SK-N-MC (cell line): ENCODE measurements at places on chromosomes 5 and 9.

GRCh38 chr9:114114364-114114763 lies 15.3 kb upstream of the KIF12 start:
- no peak for DNase-seq

- no peak for DNase-seq
These were observed 29.7 kb upstream of the RNU6ATAC start for GRCh38 chr9:134193912-134194535.

DNA sequence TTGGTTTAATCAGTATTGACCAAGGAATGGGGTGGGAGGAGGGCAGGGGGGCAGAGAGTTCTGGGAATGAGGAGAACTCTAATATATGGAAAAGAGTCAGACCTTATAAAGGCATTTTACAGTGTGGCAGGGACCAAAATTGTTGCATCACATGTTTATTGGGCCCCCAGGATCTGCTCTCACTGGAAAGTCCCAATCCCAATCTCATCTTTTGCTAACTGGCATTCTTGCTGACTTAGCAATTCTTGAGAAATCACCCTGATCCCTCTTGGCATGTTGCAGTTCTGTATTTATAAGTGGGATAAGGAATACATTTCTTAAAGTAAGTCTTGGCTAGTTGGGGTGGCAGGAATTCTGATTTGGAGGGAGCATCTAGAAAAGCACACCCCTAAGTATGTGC lies 104.4 kb upstream of the CXCL14 start:
- no peak for DNase-seq

DNA sequence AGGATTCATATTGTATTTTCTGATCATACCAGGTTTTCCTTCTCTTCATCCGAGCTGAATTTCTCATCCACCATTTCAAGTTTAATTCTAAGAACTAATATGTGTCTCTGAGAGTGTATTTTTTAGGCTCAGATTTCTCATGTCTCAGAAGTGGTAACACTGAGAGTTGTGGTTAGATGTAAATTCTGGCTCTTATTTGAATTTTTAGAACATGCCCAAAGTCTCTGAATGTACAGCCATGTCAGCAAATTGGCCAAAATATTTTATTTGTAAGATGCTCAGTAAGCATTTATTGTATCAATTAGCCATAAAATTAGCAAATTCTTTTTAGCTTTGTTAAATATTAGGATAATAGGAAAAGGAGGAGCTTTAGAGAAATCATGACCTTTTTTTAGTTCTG lies 16.6 kb downstream of the SV2C start:
- no peak for DNase-seq

DNA sequence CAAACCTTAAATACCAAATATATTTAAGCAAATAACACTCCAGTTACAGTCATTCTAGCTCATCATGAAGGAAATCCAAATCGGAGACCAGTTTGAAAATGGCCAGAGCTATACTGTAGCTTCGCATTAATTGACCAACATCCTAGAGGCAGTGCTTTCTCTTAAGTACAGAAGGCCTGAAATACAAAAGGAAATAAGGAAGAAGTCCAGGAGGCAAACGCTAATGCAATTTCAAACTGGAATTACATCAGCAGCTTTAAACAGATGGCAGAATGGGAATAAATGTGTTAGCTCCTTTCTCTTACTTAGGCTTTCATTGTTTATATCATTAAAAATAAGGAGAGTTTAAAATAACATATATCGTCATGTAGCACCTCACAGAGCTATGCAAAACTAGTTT lies 197.0 kb downstream of the SEC61B start:
- peak; percentile 28 for DNase-seq

GRCh38 chr9:19404283-19405075 lies 4.3 kb upstream of the ACER2 start:
- no peak for DNase-seq

- DNase-seq, result no peak
These were observed at the start of gene FOXB2 for GRCh38 chr9:77019236-77019925. Gene FOXB2 (plus strand): TSS chr9:77019655. CDS start chr9:77019655, 0 bp downstream.

DNA sequence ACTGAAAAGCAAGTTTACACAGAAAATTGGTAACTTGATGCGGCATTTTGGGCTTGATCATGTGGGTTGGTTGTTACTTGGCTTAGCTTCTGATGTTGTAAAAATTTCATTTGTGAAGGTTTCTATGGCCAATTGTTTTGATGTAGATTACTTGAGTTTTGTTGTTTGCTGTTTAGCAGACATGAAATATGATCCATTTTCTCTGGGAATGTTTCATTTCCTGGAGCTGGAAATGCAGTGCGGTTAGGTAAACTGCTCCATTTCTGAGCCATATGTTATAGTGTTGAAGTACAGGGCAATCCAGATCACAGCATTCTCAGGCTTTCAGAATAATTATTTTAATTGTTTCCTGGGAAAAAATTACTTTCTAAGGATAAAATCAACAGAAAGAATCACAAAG lies 396.9 kb downstream of the ENC1 start:
- no peak for DNase-seq

DNA sequence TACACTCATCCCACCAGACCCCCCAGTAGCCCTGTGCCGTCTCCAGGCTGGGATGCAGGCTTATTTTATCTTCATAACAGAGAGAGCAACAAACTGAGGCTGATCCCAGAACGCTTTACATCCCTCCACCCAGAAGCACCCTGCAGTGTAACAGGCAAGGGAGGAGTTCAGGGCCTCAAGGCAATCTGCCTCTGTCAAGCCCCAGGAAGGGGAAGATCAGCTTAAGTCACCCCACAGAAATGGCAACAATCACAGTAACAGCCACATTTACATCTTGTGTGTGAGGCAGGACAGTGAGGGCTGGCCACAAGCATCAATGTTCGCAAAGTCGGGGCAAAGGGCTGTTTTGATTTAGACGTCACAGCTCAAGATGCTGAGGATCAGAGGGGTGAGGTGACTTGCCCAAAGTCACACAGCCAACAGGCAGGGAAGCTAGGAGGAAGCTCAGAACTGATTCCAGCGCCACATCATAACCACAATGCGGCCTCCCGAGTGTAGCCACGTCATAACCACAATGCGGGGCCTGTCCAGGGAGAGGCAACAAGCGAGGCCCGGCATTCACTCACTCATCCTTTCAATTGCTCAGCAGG lies 14.4 kb downstream of the STK10 start:
- no peak for DNase-seq

DNA sequence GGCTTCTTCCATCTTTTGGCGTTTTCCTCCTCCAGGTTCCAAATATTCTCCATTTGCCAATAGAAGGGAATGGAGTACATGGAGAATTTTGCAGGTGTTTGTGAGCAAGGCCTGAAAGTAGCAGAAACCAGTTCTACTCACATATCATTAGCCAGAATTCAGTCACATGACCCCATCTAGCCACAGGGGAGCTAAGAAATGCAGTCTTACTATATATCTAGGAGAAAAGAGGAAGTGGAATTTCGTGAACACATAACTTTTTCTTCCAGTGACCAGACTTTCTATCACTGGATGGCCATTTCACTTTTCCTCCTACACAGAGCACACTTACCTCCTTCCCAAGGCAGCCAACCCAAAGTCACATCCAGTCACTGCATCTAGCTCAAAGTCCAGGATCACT lies 55.1 kb downstream of the LOX start:
- no peak for DNase-seq

- DNase-seq, result no peak
These were observed 201.3 kb upstream of the CLINT1 start for GRCh38 chr5:158060212-158060611.

- no peak for DNase-seq
These were observed 75.6 kb downstream of the GAPVD1 start for GRCh38 chr9:125337236-125337635.

DNA sequence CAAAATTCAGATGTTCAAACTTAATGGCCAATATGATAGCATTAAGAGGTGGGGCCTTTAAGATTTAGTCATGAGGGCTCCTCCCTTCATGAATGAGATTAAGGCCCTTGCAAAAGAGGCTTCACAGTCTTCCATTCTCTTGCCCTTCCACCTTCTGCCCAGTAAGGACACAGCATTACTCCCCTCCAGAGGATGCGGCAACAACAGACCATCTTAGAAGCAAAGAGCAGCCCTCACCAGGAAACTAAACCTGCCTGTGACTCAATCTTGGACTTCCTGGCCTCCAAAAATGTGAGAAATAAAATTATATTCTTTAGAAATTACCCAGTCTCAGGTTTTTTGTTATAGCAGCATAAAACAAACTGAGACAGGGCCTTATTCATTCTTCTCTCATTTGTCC lies 8.2 kb downstream of the AP3B1 start:
- DNase-seq, result no peak

DNA sequence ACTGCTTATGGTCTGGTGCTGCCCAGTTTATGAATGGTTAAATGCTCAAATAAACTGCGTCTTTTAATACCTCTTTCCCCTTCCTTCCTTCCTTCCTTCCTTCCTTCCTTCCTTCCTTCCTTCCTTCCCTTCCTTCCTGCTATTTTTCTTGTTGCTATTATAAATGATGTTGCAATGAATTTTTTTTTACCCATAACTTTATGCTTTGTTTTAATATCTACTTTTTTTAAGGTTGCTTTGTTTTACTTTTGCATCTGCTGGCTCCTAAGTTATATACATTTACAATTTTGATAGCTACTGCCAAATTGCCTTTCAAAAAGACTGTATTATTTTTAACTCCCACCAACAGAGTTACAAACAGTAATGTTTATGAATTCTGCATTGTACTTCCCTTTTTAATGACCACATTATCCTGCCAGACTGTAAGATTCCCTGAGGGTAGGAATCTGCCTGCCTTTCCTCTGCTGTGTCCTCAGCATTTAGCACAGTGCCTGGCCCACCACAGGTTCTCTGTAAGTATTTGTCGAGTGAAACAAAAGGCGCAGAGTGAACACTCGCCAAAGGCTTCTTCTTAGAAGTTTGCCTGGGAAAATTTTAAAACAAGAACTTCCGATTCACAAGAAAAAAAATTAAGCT lies 36.9 kb downstream of the KIF4B start:
- DNase-seq, result peak; percentile 100

DNA sequence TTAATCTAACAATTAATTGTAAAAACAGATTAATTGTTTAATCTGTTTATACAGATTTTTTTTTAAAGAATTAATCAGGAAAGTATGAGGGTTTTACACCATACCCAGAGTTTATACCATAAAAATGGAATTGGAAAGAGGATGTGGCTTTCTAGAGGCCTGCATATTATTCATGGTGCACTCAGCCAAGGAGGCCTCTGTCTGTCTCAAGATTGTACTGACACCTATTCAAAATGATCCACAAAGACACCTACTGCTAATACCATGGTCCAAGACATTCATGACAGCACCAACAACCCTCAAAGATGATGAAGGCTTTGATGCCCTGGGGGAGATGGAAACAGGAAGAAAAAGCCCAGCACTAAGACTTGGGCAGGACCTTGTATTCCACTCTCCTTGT lies 58.1 kb upstream of the MAST4 start:
- DNase-seq, result no peak

DNA sequence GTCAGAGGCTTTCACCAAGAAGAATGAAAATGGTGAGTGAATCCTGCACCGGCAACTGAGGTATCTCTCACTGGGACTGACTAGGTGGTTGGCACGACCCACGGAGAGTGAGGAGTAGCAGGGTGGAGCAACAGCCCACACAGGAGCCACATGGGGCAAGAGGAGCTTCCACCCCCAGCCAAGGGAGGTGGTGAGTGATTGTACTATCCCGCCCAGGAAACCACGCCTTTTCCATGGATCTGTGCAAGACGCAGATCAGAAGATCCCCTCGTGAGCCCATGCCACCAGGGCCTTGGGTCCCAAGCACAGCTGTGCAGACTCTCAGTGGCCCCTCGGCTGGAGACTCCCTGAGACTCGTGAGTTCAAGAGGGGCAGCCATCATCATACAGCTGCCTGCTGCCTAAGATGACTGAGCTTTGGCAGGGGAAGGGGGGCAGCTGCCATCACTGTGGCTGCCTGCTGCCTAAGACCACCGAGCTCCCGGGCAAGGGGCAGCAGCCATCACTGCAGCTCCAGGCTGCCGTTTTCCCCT lies 229.5 kb downstream of the AP3B1 start:
- DNase-seq, result no peak

DNA sequence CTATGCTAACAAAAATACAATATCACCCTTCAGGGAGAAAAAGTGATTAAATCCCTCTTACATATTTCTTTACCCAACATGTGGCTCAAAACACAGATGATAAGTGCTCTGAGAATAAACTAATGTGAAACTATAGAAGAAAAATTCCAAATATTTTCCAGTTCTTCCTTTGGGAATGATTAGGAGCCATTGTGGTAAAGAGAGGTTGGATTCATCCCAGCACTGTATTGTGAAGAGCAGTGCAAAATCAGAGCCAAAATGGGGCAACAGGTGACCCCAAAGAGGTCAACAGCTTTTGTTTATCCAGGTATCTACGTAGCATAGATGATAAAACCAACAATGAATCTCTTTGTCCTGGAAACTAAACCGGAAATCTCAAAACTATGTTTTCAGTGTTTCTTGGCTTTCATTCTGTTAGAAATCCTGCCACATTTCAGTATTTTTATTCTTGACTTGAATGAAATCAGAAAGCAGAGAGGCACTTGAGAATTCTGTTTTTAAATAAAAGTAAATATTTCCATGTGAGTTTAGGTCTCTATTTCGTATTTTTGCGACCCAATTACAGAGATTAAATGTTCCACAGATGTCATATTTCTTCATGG lies 120.4 kb upstream of the FST start:
- DNase-seq, result no peak
